ENCODE measurements at places on chromosomes 11 and 22. TPM values are rescaled to one million over a fixed set of nuclear protein-coding genes. Genes with fewer than 3 reads are reported as not detected.

- peak; percentile 93 for ATAC-seq
These were observed 9.9 kb upstream of the MICALL1 start for GRCh38 chr22:37896181-37896592.

GRCh38 chr22:46007848-46008261 is 30.9 kb upstream of the WNT7B start:
- no peak for ATAC-seq

CASP5 gene
- total RNA-seq: not detected

GRCh38 chr11:120030411-120030810 is 107.5 kb downstream of the TRIM29 start:
- ATAC-seq: no peak

GRCh38 chr11:61297746-61298145 is 2.6 kb upstream of the VWCE start:
- ATAC-seq: peak; percentile 10

DNA sequence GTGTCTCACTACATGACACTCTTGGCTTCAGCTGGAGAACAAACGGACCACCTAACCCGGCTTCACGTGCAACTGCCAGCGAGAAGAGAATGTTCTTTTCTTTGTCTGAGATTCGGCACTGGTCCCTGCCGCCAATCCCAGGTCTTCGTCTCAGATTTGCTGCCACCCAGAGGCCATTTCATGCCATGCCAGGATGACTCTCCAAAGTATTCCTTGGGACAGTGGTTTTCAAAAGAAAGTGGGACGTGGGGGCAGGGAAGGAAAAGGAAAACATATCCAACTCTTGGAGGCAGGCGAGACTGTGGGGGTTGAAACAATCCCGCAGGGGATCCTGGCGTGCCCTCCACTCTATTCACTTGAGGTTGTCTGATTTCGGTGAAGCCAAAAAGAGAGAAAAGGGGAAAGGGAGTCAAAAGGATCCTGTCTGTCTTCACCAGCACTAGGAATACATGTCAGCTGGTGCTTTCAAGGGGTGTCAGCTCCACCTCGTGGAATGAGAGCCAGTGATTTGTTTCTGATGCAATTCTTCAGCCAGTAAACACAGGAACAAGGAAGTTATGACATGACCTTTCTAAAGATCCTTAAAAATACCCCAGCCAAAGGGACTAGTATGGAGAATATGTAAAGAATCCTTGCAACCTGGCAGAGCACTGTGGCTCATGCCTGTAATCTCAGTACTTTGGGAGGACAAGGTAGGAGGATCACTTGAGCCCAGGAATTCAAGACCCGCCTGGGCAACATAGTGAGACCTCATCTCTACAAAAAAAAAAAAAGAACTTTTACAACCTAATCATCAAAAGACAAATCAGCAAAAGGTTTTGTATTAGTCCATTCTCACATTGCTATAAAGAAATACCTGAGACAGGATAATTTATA is 41.0 kb upstream of the APLNR start:
- no peak for ATAC-seq

GRCh38 chr11:69813839-69814238 is 5.4 kb downstream of the FGF3 start:
- ATAC-seq: no peak

DNA sequence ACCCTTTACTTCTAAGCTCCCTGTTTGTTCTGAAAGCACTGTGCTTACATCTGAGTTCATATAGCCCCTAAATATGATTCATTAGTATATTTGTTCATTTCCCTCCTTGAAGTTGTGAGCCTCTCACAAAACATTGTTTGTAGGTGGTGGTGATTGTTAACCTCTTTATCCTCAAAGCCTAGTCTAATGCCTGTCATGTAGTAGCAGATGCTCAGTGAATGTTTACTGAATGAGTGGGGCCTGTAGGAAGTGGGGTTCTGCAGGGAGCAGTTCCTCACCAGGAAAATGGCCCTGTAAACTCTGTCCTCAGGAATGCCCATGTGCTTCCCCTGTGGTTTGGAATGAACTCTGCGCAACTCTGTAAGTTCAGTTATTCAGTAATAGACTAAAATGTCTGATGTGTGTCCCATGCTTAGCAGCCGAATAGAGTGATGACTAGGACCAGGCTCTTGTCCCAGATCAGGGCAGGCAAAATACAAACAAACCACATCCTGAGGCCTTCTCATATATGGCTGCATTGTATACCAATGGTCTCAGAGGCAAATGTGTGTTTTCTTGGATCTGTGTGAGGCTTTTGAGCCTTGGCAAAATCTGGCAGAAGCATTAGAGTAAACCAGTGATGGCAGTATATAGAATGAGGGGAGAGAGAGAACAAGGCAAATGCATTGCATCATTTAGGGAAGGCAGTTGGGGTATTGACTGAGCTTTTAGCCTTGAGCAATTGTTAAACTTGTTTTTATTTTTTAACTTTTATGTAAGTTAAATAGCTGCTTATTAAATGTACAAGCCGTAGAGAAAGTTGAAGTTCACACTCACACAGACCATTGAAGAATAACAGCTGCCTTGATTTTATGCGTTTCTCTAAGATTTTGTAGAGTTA is 91.4 kb upstream of the BIRC3 start:
- ATAC-seq: no peak

NCR3LG1 gene
- total RNA-seq: 0.73 TPM

DNA sequence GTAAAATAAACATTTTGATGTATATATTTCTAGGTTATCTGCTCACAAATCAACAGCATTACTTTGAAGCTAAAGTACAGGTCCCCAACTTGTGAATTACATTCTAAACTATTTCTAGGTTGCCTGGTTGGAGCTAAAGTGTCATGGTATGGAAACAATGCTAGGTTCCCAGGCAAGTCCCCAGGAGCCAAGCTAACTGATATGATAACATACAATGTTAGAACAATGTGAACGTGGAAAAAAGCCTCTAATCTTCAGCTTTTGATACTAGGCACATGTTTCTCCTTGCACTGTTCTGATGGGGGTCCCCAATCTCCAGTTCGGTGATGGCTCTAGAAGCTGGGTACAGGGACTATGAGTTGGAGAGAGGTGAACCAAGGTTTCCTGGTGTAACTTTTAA is 109.8 kb downstream of the ARL14EP start:
- no peak for ATAC-seq

APOBEC3H gene
- 20.6 TPM for total RNA-seq

FBLN1 gene
- 0.65 TPM for total RNA-seq

POTEH gene
- not detected for total RNA-seq

- ATAC-seq: no peak
These were observed 26.4 kb upstream of the LRRC55 start for GRCh38 chr11:57155400-57155799.

GRCh38 chr22:28075358-28075981 is 156.4 kb upstream of the PITPNB start:
- no peak for ATAC-seq

TRAPPC4 gene
- total RNA-seq: 77.6 TPM

GRCh38 chr11:36149538-36150242 is 139.5 kb downstream of the COMMD9 start:
- peak; percentile 97 for ATAC-seq

DNA sequence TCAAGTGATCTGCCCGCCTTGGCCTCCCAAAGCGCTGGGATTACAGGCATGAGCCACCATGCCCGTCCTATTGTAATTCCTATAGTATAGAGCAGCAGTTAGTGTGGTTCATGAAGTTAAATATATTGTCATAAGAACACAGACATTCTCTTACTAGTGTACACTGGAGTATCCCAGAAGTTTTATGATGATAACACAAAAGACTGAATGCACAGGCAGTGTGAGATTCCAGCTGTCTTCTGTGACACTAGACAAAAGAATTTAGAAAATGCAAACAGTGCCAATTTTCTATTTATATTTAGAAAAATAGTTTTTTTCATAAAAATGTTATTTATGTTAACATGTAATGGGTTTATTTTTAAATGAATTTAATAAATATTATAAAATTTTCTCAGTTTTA is 39.4 kb upstream of the RBX1 start:
- ATAC-seq: no peak

- no peak for ATAC-seq
These were observed 50.1 kb downstream of the MUC6 start for GRCh38 chr11:986270-986951.

- no peak for ATAC-seq
These were observed 7.2 kb downstream of the ZC3H7B start for GRCh38 chr22:41308544-41308947.

DNA sequence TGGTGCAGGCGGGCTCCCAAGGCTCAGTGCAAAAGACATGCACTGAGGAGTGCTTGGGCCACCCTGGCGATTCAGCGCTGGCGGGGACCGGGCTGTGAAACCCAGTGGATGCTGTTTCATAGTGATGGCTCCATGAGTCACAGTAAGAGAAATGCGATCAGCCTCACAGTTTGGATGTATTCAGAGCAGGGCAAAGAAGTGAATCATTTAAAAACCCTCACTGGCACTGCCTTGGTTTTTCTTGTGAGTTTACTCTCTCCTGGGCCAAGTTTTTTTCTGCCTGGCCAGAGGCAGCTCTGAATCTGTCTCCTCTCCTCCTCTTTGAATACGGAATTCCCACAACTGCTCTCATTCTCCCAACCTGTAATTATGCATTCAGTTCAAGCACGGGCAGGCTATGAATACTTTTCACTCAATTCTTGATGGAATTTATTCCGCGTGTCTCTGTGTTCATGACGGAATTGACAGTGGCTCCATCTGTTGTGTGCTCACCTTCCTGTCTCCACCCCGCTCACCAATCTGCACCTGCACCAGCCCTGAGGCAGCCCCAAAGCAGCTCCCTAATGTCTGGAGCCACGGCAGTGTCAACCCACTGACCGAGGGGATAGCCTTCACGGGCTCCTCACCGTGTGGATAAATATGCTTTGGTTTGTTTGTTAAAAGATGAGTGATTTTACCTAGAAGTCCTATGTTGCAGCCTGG is 14.9 kb downstream of the ADAMTS8 start:
- peak; percentile 78 for ATAC-seq

- no peak for ATAC-seq
These were observed 311.1 kb downstream of the TENM4 start for GRCh38 chr11:79129702-79130101.

GRCh38 chr11:77067861-77068443 is 1.2 kb downstream of the CAPN5 start:
- ATAC-seq: no peak

- ATAC-seq: no peak
These were observed 7.4 kb downstream of the TOLLIP start for GRCh38 chr11:1302041-1302460.

DNA sequence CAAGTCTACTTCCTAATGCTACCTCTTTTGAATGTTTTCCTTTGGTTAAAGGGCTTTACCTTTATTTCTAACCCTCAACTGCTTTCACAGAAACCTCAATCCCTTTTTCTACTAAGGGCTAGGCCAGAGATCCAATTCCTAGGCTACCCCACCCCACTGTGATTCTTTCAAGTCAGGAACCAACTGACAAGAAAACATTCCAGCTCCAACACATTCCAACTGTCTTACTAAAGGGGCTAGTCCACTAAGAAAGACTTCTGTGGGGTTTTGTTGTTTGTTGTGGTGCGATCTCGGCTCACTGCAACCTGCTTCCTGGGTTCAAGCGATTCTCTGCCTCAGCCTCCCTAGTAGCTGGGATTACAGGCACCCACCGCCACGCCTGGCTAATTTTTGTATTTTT is 151.3 kb downstream of the APOL5 start:
- ATAC-seq: no peak

XKR3 gene
- not detected for total RNA-seq

- ATAC-seq: peak; percentile 47
These were observed 27.9 kb downstream of the MB start for GRCh38 chr22:35589071-35589755.

- ATAC-seq: no peak
These were observed 5.0 kb downstream of the SLC1A2 start for GRCh38 chr11:35414311-35414710.

DNA sequence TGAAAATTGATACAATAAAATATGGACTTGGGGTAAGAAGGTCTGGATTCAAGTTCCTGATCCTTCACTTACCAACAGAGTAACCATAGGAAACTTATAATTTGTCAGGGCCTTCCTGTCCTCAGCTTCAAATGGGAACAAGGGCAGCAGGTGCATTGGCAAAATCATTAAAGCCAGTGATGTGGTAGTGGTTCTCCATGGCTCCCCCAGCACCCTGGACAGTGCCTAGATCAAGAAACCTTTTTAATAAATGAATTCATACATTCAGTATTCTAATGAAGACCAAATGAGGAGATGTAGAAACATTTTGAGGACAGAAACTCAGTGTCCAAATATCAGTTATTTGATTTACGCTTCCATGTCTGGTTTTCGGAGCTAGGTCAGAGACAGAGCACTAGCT is 51.1 kb downstream of the SPATA19 start:
- ATAC-seq: no peak

DNA sequence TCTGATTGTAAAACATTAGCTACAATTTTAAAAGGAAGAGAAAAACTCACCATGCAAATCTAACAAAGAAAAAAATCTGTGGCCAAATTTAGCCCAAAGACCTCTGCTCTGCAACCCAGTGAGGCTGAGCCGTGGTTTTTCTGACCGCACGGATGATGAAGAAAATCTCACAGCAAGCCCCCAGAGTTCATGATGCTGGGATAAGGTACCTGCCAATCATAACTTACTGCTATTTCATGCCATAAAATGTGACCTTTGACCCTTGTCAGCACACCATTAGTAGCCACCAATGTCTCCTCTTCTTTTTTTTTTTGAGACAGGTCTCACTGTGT is 11.1 kb downstream of the CERK start:
- no peak for ATAC-seq

GRCh38 chr11:111308140-111308539 is 9.8 kb downstream of the POU2AF3 start:
- ATAC-seq: no peak

APOA4 gene
- not detected for total RNA-seq

DNA sequence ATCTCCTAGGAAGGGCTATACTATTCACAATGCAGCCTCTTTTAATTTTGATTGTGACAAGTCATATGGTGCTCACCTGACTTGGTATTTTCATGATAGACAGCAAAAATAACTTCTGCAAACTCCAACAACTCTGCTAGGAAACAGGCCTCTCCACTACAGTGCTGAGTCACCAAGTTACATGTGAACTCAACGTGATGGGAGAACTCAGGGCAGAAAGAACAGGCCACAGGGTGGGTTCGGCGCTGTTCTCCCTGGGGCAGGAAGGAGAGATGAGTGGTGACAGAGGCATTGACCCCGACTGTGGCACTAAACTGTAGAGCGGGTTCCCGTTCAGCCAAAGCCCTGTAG is 76.6 kb upstream of the UCP3 start:
- no peak for ATAC-seq

DNA sequence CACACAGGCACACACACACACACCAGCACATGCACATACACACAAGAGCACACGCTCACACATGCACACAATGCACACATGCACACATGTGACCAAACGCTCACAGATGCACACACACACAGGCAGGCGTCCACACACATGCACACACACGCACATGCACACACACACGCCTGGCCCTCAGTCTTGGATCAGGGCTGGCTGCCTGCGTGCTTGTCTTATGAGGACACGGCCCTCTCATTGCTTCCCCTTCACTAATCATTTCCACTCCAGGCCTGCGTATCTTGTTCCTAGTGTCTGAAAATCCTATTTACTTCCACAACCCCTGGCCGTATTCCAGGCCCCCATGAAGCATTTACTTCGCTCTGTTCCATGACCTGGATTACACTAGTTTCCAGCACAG is 740.5 kb downstream of the BRD1 start:
- ATAC-seq: no peak

- peak; percentile 6 for ATAC-seq
These were observed 15.0 kb downstream of the TSKU start for GRCh38 chr11:76798202-76798581.

PACSIN3 gene
- 3.5 TPM for total RNA-seq

- ATAC-seq: no peak
These were observed 26.8 kb upstream of the LIPT2 start for GRCh38 chr11:74520316-74520715.

- no peak for ATAC-seq
These were observed 865.1 kb upstream of the CNTN5 start for GRCh38 chr11:98155696-98156095.

- no peak for ATAC-seq
These were observed 37.7 kb upstream of the SPON1 start for GRCh38 chr11:13924801-13925327.

Measured in activated T-helper 17 cell treated with anti-CD3 and anti-CD28 coated beads, Interleukin-2, amount 50 U/mL, for 72 hours (primary cell).